ENCODE measurements at places on chromosomes 7 and 10.

- no peaks in the 10 kb centered on the region for H3K4me1 ChIP-seq
- no peak for DNase-seq
- H3K27ac ChIP-seq = peak overlapping the region; percentile 39
- H3K4me3 ChIP-seq = no peak overlapping the region
- peaks cover 3% of the 10 kb centered on the region for H3K27me3 ChIP-seq
- H3K36me3 ChIP-seq = no peaks in the 10 kb centered on the region
Measured at GRCh38 chr7:40536421-40536820, 401.6 kb downstream of the SUGCT start.

- no peak for DNase-seq
- H3K36me3 ChIP-seq = peaks cover 79% of the 10 kb centered on the region
- no peaks in the 10 kb centered on the region for H3K4me1 ChIP-seq
- H3K4me3 ChIP-seq = no peak overlapping the region
Measured at GRCh38 chr7:138903186-138903820, 77.9 kb downstream of the KIAA1549 start.

DNA sequence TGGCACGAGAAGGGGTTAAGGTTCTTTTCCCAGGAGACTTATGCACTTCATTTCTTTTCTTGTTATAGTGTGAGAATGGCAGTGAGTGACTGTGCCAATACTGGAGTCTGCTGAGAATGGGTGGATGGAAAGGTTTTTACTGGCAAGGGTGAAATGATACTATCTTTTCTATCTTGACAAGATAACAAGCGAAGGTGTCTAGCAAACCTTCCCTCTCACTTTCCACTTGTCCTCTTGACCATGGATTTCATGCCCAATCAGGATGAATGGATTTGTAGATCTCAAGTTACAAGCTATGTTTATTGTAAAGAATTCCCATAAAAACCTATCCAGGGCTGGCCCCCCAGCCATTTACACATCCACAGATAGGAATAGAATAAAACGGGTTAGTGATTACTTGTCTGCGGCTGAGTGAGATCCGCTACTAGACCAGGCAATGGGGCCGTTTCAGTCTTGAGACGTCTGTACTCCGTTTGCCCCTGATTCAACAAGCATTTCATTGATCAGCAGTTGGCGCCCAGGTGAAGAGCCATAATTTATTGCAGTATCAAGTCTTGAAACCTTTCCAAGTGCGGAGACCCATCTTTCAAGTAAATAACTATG, 152.6 kb downstream of the PRKCQ start:
- DNase-seq = no peak
- H3K27me3 ChIP-seq = peaks cover 2% of the 10 kb centered on the region
- H3K27ac ChIP-seq = peak overlapping the region; percentile 14

GRCh38 chr7:92115821-92116220, 18.5 kb downstream of the CYP51A1 start:
- no peaks in the 10 kb centered on the region for H3K4me1 ChIP-seq
- peak overlapping the region; percentile 60 for H3K27ac ChIP-seq
- no peaks in the 10 kb centered on the region for H3K27me3 ChIP-seq

GRCh38 chr7:129796186-129796775, 156.5 kb downstream of the UBE2H start:
- no peak overlapping the region for H3K27ac ChIP-seq
- H3K36me3 ChIP-seq = no peaks in the 10 kb centered on the region
- H3K27me3 ChIP-seq = peaks cover 4% of the 10 kb centered on the region
- no peak for DNase-seq
- H3K4me3 ChIP-seq = no peak overlapping the region

DNA sequence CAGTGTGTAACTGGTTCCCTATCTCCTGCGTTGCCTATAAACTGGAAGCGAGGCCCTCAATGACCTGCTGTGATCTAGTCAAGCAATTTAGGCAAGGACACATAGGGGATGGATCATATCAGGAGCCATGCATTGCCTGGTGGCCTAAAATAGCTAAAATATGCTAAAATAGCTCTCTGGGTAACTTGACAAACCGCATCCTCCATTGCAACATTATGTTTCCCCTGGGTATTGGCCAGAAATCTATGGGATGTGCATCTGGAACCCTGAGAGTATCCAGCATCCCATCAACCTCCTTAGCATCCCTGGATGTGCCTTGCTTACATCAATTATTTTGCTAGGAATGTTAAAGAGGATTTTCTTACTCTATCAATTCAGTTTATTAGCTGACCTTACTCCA, 91.7 kb upstream of the ADCY1 start:
- H3K4me1 ChIP-seq = no peaks in the 10 kb centered on the region
- no peak for DNase-seq
- no peak overlapping the region for H3K27ac ChIP-seq
- no peaks in the 10 kb centered on the region for H3K36me3 ChIP-seq
- H3K4me3 ChIP-seq = no peak overlapping the region

DNA sequence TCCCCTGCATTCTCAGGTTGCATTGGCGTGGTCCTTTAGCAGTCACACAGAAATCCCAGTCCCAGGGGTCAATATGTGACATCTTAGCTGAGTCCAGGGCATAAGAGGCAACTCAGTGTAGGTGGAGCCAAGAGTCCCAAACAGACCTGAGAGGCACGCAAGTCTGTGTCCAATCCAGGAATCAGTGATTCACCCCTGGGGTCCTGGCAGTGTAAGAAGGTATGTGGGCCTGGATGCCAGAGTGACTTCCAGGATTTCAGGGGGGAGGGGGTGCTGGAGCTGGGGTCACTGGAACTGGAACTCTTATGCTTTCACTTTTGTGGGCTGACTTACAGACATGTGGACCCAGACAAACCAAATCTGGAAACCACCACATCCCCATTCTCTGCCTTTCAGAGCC, 26.8 kb downstream of the FRMPD2 start:
- H3K27me3 ChIP-seq = peaks cover 12% of the 10 kb centered on the region
- peaks cover 62% of the 10 kb centered on the region for H3K4me1 ChIP-seq
- H3K4me3 ChIP-seq = no peak overlapping the region
- DNase-seq = no peak
- no peak overlapping the region for H3K27ac ChIP-seq

GRCh38 chr7:79979437-79979836, 155.2 kb upstream of the GNAI1 start:
- DNase-seq = no peak
- no peak overlapping the region for H3K4me3 ChIP-seq
- no peaks in the 10 kb centered on the region for H3K4me1 ChIP-seq
- H3K36me3 ChIP-seq = no peaks in the 10 kb centered on the region

- no peak overlapping the region for H3K4me3 ChIP-seq
- H3K4me1 ChIP-seq = peaks cover 27% of the 10 kb centered on the region
- DNase-seq = no peak
- no peaks in the 10 kb centered on the region for H3K36me3 ChIP-seq
- H3K27ac ChIP-seq = peak overlapping the region; percentile 30
- H3K27me3 ChIP-seq = peaks cover 4% of the 10 kb centered on the region
Measured at GRCh38 chr10:30117812-30118501, 58.6 kb upstream of the JCAD start.

- peaks cover 4% of the 10 kb centered on the region for H3K27me3 ChIP-seq
- H3K4me3 ChIP-seq = no peak overlapping the region
- H3K36me3 ChIP-seq = no peaks in the 10 kb centered on the region
- H3K27ac ChIP-seq = no peak overlapping the region
- peaks cover 18% of the 10 kb centered on the region for H3K4me1 ChIP-seq
Measured at GRCh38 chr7:39357648-39358047, 208.6 kb upstream of the YAE1 start.

- peak overlapping the region; percentile 69 for H3K27ac ChIP-seq
- H3K4me3 ChIP-seq = no peak overlapping the region
- peaks cover 51% of the 10 kb centered on the region for H3K36me3 ChIP-seq
- no peak for DNase-seq
- peaks cover 3% of the 10 kb centered on the region for H3K27me3 ChIP-seq
Measured at GRCh38 chr7:5231811-5232484, 41.9 kb downstream of the WIPI2 start.

GRCh38 chr10:51445588-51445987, 253.8 kb downstream of the CSTF2T start:
- H3K36me3 ChIP-seq = no peaks in the 10 kb centered on the region
- H3K4me1 ChIP-seq = peaks cover 10% of the 10 kb centered on the region
- no peak overlapping the region for H3K4me3 ChIP-seq
- no peaks in the 10 kb centered on the region for H3K27me3 ChIP-seq
- no peak overlapping the region for H3K27ac ChIP-seq

DNA sequence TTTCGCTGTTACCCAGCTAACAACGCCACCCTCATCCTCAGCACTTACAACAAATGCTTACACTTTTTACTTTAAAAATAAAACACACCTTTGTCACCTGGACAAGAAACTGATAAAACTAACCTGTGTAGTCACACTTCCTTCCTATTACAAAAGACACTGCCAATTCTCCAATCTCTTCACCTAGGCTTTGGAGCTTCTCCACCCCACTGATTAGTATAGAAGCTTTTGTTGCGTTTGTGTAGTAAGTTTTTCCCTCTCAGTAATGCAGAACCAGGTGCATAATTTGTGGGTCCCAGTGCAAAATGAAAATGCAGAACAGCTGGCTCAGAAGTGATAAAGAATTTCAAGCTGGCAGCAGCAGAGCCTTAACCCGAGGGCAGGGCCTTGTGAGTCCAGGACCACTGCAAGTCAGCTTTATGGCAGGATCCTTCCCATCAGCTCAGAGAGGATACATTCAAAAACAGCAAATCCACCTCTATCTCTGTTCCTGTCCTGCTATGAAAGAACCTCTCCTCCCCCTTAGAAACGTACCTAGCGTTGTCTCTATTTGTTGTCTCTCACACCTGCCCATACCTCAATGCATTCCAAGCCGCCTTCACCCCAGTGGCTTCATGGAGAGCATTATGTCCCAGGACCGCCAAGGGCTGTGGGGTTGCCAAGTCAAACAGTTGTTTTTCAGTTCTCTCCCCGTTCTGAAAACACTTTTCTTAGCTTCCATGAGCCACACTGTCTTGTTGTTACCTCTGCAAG, 40.3 kb upstream of the EGFR start:
- H3K4me3 ChIP-seq = no peak overlapping the region
- H3K4me1 ChIP-seq = no peaks in the 10 kb centered on the region
- peaks cover 25% of the 10 kb centered on the region for H3K27me3 ChIP-seq
- no peak overlapping the region for H3K27ac ChIP-seq
- no peaks in the 10 kb centered on the region for H3K36me3 ChIP-seq
- DNase-seq = no peak

GRCh38 chr7:8436965-8437364, 3.6 kb downstream of the NXPH1 start:
- H3K27me3 ChIP-seq = peaks cover 100% of the 10 kb centered on the region
- H3K4me1 ChIP-seq = peaks cover 38% of the 10 kb centered on the region
- H3K36me3 ChIP-seq = no peaks in the 10 kb centered on the region
- DNase-seq = peak; percentile 78
- H3K27ac ChIP-seq = no peak overlapping the region
- no peak overlapping the region for H3K4me3 ChIP-seq

DNA sequence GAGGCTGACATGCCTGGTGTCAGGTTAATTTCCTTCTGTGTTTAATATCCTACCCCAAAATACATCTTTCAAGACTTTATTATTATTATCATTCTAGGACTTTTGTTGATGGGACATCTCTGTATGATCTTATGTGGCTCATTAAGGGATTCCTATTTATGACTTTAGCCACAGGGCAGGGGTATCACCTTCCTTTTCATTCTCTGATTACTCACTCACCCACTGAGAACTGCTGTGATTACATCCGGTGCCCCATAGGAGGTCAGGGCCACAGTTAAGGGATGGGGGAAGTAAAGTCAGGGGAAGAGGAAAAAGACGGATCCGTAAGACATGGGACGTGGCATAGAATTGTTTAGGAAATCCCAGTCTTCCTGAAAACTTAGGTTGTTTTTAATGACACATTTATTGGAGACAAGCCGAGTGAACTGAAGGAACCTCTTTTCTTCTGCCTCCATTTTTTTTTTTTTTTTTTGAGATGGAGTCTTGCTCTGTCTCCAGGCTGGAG, 61.0 kb upstream of the PITRM1 start:
- H3K27me3 ChIP-seq = peaks cover 18% of the 10 kb centered on the region
- peaks cover 19% of the 10 kb centered on the region for H3K4me1 ChIP-seq
- H3K36me3 ChIP-seq = no peaks in the 10 kb centered on the region
- no peak overlapping the region for H3K4me3 ChIP-seq
- DNase-seq = no peak
- no peak overlapping the region for H3K27ac ChIP-seq

- DNase-seq = no peak
- H3K27me3 ChIP-seq = no peaks in the 10 kb centered on the region
- H3K36me3 ChIP-seq = peaks cover 37% of the 10 kb centered on the region
- no peak overlapping the region for H3K4me3 ChIP-seq
Measured at GRCh38 chr7:80775482-80775881, 137.0 kb downstream of the CD36 start.

- peaks cover 4% of the 10 kb centered on the region for H3K27me3 ChIP-seq
- DNase-seq = peak; percentile 40
Measured at GRCh38 chr10:78433766-78434535, 400.3 kb downstream of the RPS24 start.

- no peak overlapping the region for H3K27ac ChIP-seq
- peaks cover 25% of the 10 kb centered on the region for H3K36me3 ChIP-seq
- peak; percentile 10 for DNase-seq
- peaks cover 6% of the 10 kb centered on the region for H3K27me3 ChIP-seq
- no peak overlapping the region for H3K4me3 ChIP-seq
Measured at GRCh38 chr10:32377458-32378259, 30.7 kb upstream of the EPC1 start.

- no peak overlapping the region for H3K4me3 ChIP-seq
- no peaks in the 10 kb centered on the region for H3K27me3 ChIP-seq
- H3K36me3 ChIP-seq = peaks cover 20% of the 10 kb centered on the region
- H3K4me1 ChIP-seq = peaks cover 13% of the 10 kb centered on the region
- H3K27ac ChIP-seq = peak overlapping the region; percentile 71
- no peak for DNase-seq
Measured at GRCh38 chr7:2258661-2259365, 16.8 kb downstream of the NUDT1 start.

DNA sequence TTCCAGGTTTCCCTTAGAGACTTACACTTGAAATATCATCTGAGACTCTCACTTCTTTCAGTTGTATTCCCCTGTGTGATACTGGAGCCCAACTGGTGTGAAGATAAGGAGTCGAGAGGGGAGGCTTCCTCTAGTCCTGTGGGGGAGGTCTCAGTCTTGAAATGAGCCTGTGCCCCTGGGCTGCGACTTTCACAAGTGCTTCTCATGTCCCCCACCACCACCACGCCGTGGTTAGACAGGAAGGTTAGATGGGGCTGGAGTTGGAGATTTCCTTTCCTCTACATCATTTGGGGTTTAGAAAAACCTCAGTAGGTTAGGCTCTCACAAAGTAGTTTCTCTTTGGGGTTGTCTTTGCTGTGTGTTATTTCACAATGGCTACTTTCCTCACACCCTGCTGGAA, 25.6 kb upstream of the MKX start:
- peaks cover 6% of the 10 kb centered on the region for H3K4me1 ChIP-seq
- no peak overlapping the region for H3K27ac ChIP-seq
- no peaks in the 10 kb centered on the region for H3K36me3 ChIP-seq
- no peak for DNase-seq
- H3K4me3 ChIP-seq = no peak overlapping the region

- peaks cover 60% of the 10 kb centered on the region for H3K27me3 ChIP-seq
- no peak overlapping the region for H3K4me3 ChIP-seq
- no peaks in the 10 kb centered on the region for H3K36me3 ChIP-seq
- no peak for DNase-seq
- H3K4me1 ChIP-seq = no peaks in the 10 kb centered on the region
Measured at GRCh38 chr7:93203496-93203895, 22.8 kb downstream of the HEPACAM2 start.

GRCh38 chr10:17951868-17952371, at the start of gene SLC39A12:
Gene SLC39A12 (plus strand): TSS chr10:17951918. CDS start chr10:17953277, 1,359 bp downstream.
- peaks cover 26% of the 10 kb centered on the region for H3K4me1 ChIP-seq
- no peaks in the 10 kb centered on the region for H3K36me3 ChIP-seq
- H3K4me3 ChIP-seq = no peak within 1 kb of the TSS
- H3K27me3 ChIP-seq = peaks cover 6% of the 10 kb centered on the region
- DNase-seq = no peak

Measured in nephron progenitor cell (in vitro differentiated cells).